ENCODE measurements at places on chromosomes 2 and 18.

GRCh38 chr2:196160946-196161345 lies 10.4 kb downstream of the STK17B start:
- peak; percentile 21 for DNase-seq

DNA sequence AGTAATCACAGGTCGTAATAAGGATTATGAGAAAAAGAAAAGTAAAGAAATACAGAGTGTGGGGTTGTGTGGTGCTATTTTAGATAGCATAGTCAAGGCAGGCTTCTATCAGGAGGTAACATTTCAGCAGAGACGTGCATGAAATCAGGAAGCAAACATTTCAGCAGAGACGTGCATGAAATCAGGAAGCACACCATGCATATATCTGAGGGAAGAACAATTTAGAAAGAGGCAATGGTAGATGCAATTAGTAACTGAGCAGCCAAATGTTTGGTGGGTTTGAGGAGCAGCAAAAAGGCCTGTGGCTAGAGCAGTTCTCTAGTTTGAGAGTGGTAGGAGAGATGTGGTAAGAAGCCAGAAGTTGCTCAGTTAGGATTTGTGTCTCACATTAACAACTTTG lies 713.7 kb downstream of the ADCYAP1 start:
- DNase-seq = no peak

GRCh38 chr2:171703574-171704347 lies 16.5 kb downstream of the DYNC1I2 start:
- peak; percentile 69 for DNase-seq

GRCh38 chr18:8299054-8299980 lies 309.9 kb upstream of the RAB12 start:
- DNase-seq = no peak

- DNase-seq = no peak
Observed at GRCh38 chr2:118852605-118853128, 5.2 kb upstream of the EN1 start.

- no peak for DNase-seq
Observed at GRCh38 chr18:44887227-44887631, 206.5 kb downstream of the SETBP1 start.

- DNase-seq = no peak
Observed at GRCh38 chr2:231190531-231191197, 7.8 kb upstream of the ARMC9 start.

DNA sequence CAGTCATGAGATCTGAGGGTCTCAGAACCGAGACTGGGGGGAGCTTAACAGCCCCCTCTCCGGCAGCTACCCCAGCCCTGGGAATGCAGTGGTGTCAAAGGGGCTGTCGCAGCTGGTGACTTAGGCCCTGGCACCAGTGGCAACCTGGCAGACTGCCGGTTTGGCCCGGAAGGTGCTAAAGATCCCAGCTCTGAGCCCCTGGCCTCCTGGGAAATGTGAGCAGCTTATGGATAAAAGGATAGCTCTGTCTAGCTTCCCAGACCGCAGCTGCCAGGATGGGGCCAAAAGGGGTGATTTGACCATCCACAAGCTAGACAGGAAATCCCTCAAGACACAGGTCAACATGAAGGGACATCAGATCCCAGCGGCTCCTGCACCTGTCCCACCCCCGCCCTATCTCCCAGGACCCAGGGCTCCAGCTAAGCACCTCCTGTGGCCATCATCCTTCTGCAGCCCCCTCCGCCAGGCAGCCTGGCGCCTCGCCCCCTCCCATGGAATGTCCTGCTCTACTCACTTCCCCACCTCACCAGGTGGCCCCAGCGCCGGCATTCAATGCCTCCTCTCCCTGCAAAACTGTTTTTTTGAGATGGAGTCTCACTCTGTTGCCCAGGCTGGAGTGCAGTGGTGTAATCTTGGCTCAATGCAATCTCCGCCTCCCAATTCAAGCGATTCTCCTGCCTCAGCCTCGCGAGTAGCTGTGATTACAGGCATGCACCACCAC lies 33.2 kb upstream of the EFHD1 start:
- DNase-seq = no peak

DNA sequence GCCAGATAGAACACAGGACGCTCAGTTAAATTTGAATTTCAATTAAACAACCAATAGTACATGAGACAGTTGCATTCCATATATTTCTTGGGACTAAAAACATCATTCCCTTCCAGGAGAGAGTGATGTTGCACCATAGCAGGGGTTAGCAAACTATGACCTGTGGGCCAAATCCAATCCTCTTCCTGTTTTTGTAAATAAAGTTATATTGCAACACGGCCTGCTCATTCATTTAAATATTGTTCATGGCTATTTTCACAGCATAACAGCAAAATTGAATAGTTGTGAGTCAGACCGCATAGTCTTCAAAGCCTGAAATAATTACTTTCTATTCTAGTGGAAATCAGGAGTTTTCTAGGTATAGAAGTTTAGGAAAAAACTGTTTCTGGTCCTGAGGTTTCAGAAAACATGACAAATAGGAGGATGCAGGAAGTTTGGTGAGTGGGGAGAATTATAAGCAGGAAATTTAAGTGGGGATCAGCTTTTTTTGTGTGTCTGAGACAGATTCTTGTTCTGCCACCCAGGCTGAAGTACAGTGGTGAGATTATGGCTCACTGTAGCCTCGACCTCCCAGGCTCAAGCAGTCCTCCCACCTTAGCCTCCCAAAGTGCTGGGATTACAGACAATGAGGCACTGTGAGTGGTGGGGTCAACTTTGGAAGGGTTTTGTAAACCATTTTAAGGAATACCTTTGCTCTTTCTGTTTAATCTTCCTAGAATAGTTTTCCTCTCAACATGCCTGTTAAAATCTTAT lies 131.5 kb downstream of the SOCS6 start:
- DNase-seq = no peak

DNA sequence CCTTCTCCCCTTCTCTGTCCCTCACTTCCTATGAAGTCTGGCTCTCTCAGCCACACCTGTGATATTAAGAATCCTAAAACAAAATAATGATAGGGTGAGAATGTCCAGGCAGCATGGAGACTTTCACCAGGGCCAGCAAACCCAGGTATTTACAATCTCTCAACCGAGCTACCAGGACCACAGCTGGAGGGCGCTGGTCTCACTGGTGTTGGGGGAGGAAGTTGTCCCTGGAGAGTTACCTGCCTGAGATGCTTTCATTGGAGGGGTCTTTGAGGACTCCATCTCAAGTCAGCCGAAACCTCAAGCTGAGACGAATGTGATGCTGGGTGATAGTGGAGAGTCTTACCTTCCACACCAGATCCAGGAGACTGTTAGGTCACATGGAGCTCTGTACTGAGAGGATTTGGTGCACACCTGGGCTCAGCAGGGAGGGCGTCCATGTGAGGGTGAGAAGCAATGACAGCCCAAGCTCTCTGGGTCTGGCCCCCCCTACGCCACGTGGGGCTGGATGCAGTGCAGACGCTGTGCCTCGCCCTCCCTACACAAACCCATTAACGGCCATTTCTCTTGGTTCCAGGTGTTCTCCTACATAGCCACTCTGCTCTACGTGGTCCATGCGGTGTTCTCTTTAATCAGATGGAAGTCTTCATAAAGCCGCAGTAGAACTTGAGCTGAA lies 27.4 kb downstream of the MAL start:
- DNase-seq = no peak

DNA sequence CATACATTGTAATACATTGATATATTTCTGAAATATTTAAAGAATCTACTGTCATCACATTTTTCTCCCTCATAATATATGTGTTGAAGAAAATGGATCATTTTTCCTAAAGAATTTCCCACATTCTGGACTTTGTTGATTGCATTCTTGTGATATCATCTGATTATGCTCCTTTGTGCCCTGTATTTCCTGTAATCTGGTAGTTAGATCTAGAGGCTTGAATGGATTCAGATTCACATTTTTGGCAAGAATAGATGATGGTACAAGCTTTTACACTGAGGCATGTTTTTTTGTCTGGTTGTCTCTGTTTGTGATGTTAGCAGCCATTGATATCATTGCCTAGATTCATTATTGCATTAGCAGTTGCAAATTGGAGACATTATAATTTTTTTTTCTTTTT lies 13.4 kb downstream of the UBXN2A start:
- DNase-seq = no peak

GRCh38 chr18:46413684-46414083 lies 243.3 kb downstream of the LOXHD1 start:
- no peak for DNase-seq

Data from NAMALWA (cell line).